ENCODE measurements at places on chromosomes 11 and 22. TPM values are rescaled to one million over a fixed set of nuclear protein-coding genes. Genes with fewer than 3 reads are reported as not detected.

Gene LPXN
- 13.2 TPM for total RNA-seq

GRCh38 chr11:19827399-19828135, 114.9 kb downstream of the NAV2 start:
- DNase-seq: no peak
- no peaks in the 10 kb centered on the region for H3K4me1 ChIP-seq
- H3K4me3 ChIP-seq: no peak overlapping the region
- no peaks in the 10 kb centered on the region for H3K27me3 ChIP-seq
- no peak overlapping the region for H3K27ac ChIP-seq

GRCh38 chr22:48104102-48104738, 1341.8 kb downstream of the TBC1D22A start:
- H3K4me3 ChIP-seq: no peak overlapping the region
- H3K4me1 ChIP-seq: no peaks in the 10 kb centered on the region
- DNase-seq: no peak
- peaks cover 7% of the 10 kb centered on the region for H3K27me3 ChIP-seq
- H3K27ac ChIP-seq: no peak overlapping the region
- H3K36me3 ChIP-seq: no peaks in the 10 kb centered on the region

Gene H19
- 355 TPM for total RNA-seq

Gene ZBED4
- total RNA-seq: 5.9 TPM

DNA sequence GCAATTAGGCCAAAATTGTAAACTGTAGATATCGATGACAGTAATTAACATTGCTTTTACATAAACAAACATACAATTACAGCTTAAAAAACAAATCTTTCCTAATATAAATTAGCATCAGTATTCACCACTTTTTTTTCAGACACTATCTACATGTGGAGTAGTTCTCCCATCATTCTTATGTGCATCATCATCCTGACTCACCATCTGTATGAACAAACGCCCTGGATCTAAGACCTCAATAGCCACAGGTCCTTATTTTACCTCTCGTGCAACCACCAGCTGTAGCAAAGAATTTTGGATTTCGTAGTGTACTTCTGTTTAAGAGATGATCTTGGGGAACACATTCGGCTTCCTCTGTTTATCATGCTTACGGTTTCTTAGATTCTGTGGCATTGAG, 551.9 kb upstream of the KIRREL3 start:
- H3K27ac ChIP-seq: no peak overlapping the region
- no peaks in the 10 kb centered on the region for H3K4me1 ChIP-seq
- no peak for DNase-seq
- H3K4me3 ChIP-seq: no peak overlapping the region
- no peaks in the 10 kb centered on the region for H3K36me3 ChIP-seq

Gene SPDYC
- not detected for total RNA-seq

GRCh38 chr11:88367310-88367709, 29.8 kb upstream of the CTSC start:
- no peak for DNase-seq
- no peaks in the 10 kb centered on the region for H3K27me3 ChIP-seq
- no peaks in the 10 kb centered on the region for H3K36me3 ChIP-seq

Gene ANO5
- total RNA-seq: 0.90 TPM

- H3K4me1 ChIP-seq: peaks cover 26% of the 10 kb centered on the region
- H3K4me3 ChIP-seq: no peak overlapping the region
- DNase-seq: no peak
- no peaks in the 10 kb centered on the region for H3K36me3 ChIP-seq
Observed at GRCh38 chr22:42919199-42919598, 62.1 kb upstream of the ARFGAP3 start.

Gene ATG2A
- total RNA-seq: 50.6 TPM

Gene CNGA4
- not detected for total RNA-seq

DNA sequence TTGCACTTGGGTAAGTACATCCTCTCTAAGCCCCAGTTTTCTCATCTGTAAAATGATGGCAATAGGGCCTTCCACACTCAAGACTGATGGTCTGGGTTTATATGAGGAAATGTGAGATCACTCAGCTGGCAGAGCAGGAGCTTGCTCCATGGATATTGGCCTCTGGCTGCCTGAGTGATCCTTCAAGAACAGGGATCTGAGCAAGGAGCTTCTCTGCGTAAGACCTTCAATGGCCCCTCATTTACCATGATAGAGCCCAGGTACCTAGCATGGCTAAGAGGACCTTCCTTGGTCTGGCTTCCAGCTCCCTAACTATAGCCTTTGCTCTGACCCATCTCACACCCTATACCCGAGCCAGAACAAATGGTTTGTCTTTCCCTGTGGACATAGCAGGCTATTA, 5.5 kb downstream of the ROBO4 start:
- H3K4me1 ChIP-seq: peaks cover 4% of the 10 kb centered on the region
- no peaks in the 10 kb centered on the region for H3K36me3 ChIP-seq
- peak; percentile 4 for DNase-seq

GRCh38 chr22:24398409-24398808, 29.0 kb upstream of the ADORA2A start:
- H3K36me3 ChIP-seq: no peaks in the 10 kb centered on the region
- DNase-seq: no peak
- H3K27me3 ChIP-seq: no peaks in the 10 kb centered on the region
- no peak overlapping the region for H3K27ac ChIP-seq
- H3K4me3 ChIP-seq: no peak overlapping the region

- DNase-seq: no peak
- peak overlapping the region; percentile 49 for H3K27ac ChIP-seq
- H3K27me3 ChIP-seq: no peaks in the 10 kb centered on the region
- H3K36me3 ChIP-seq: no peaks in the 10 kb centered on the region
- peaks cover 6% of the 10 kb centered on the region for H3K4me1 ChIP-seq
Observed at GRCh38 chr11:57513911-57514537, 1.5 kb downstream of the SLC43A1 start.

GRCh38 chr22:27609451-27609888, 192.1 kb downstream of the MN1 start:
- H3K27ac ChIP-seq: no peak overlapping the region
- no peak for DNase-seq
- H3K4me3 ChIP-seq: no peak overlapping the region
- H3K36me3 ChIP-seq: no peaks in the 10 kb centered on the region
- H3K27me3 ChIP-seq: no peaks in the 10 kb centered on the region

Gene IL18
- 15.3 TPM for total RNA-seq

- DNase-seq: no peak
- no peaks in the 10 kb centered on the region for H3K36me3 ChIP-seq
- no peaks in the 10 kb centered on the region for H3K4me1 ChIP-seq
- H3K27ac ChIP-seq: no peak overlapping the region
- no peak overlapping the region for H3K4me3 ChIP-seq
Observed at GRCh38 chr11:57192316-57192715, 10.6 kb downstream of the LRRC55 start.

Gene OLFML1
- 4.8 TPM for total RNA-seq

Data from tibial nerve (tissue), 4 donors.